AG10803 (cell line): ENCODE measurements at places on chromosomes 1 and 21.

DNA sequence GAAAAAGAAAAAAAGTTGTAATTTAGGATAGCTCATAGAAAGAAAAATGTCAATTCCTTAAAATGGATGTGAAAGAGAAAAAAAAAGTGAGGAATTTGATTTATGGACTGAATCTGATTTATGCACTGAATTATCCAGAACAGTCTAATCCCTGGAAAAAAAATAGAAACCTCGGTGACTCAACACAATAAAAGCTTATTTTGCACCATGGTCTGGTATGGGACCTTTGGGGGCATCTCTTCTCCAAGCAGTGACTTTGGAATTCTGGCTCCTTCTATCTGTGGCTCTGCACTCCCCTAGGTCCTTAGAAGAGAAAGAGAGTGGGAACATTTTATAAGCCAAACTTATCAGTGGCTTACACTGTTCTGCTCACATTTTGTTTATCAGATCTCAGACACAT is 471.7 kb upstream of the B3GALT2 start:
- no peak for DNase-seq

GRCh38 chr1:225578251-225578977 is 74.5 kb downstream of the ENAH start:
- DNase-seq = peak; percentile 13

- DNase-seq = peak; percentile 26
These were observed 29.6 kb downstream of the KCNN3 start for GRCh38 chr1:154840269-154841176.

GRCh38 chr1:197736685-197737084 is 38.6 kb downstream of the DENND1B start:
- DNase-seq = peak; percentile 93

DNA sequence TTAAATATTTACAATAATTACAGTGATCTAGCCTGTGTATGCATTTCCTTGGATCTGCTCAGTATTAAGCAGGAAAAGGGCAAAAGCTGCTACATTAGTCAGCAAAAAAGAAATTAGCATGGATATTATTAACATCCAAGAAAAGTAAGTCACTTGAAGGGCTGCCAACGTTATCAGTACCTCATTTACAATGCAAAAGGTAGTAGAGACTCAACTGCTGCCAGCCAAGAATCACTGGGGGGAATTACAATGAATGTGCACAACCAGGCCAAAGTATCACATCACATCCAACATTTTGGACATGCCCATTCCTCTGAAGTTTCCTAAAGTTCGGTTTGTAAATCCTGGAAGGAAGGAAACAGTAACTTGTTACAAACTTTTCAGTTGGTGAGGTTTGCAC is 1.9 kb downstream of the CNN3 start:
- no peak for DNase-seq

DNA sequence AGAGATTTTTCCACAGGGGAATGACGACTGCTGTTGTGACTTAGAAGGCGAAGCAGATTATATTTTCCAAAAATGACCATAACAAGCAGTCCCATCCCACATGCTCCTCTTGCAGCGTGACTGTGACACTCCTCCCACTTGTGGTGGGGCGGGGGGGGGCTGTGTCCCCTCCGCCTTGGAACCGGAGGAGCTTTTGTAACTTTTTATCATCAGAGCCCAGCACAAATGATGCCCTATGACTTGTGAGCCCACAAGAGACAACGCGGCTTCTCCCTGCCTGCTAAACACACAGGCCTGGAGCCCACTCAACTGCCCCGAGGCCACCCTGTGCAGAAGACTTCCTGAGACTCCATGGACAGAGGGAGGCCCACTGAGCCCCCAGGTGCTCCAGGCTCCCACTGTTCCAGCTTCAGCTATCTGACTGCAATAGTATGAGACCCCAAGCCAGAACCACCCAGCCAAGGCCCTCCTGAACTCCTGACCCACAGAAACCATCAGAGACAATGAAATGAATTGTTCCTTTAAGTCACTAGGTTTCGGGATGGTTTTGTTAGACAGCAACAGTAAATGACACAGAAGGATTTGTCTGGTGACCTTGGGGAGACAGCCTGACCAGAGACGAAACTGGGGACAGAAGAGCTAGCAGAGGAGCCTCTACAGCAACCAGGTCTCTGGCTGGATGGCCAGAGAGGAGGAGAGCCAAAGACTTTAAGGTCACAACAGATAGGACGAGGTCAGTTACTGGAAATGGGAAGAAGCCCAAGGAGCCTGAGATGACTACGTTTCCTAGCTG is 58.8 kb downstream of the CAPZB start:
- DNase-seq = no peak

DNA sequence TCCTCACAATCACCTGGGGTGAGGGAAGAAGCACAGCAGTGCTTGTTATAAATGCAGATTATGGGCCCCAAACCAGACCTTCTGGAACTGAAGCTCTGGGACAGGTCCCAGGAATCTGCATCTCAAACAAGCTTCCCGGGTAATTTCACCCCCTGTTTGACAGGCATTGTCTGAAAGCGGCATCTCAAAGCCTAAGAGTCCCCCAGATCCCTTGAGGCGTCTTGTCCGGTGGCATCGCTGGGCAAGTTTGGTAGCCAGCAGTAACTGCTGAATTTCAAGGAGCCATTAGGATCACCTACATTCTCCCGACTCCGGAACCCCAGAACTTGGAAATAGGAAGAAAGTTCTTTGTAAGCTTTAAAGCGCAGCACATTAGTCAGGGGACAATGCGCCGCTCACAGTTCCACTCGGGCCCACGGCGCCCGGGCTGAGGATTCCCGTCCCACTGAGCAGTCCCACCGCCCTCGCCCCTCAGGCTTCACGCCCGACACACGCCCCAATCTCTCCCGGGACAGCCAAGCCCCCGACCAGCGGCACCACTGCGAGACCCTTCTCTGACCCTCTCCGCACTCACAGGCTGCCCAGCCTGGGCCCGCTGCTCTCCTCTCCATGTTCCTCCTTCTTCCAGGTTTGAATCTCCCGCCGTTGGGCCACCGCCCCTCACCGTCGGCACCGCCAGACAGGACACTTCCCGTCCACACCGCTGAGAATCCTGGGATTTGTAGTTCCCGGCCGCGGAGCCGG is at the start of gene IQGAP3:
TSS of gene IQGAP3 (minus strand) at position 647 of the 744 bp plus-strand sequence. CDS start at position 611, 36 bp downstream.
- peak; percentile 76 for DNase-seq

DNA sequence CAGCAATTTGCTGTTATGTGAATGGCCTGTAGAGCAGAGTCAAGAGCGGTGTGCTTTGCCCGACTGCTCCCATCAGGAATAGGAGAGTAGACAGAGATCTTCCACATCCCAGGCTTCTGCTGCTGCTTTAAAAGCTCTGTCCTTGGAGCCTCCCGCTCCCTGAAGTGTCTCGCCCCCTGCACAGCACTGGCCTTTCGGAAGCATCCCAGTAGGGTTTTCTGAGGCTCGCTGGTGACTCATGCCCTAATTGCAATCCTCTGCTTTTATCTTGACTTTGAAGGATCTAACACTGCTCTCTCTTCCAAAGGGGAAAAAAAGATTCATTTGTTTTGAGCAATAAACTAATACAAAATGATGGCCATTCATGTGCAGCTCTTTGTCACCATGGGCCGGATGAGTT is 13.3 kb upstream of the CD101 start:
- peak; percentile 30 for DNase-seq

DNA sequence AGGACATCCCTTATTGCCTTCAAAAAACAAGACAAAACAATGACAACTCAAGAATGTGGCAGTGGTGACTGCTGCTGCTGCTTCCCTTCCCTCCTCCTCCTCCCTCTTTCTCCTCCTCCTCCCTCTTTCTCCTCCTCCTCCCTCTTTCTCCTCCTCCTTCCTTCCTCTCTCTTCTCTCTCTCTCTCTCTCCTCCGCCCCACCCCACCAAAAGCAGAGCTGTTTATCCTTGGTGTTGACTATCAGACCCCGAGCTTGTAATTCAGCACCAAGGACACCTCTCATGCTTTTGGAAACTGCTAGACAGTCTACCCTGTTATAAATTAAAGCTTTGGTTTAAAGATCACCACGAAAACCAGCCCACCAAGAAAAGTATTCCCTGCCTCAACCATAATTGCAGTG is 72.4 kb upstream of the IFNAR2 start:
- no peak for DNase-seq

- no peak for DNase-seq
These were observed 180.7 kb downstream of the ZC3H11B start for GRCh38 chr1:219432191-219432606.

- DNase-seq = no peak
These were observed 98.3 kb downstream of the BACH1 start for GRCh38 chr21:29396951-29397455.

DNA sequence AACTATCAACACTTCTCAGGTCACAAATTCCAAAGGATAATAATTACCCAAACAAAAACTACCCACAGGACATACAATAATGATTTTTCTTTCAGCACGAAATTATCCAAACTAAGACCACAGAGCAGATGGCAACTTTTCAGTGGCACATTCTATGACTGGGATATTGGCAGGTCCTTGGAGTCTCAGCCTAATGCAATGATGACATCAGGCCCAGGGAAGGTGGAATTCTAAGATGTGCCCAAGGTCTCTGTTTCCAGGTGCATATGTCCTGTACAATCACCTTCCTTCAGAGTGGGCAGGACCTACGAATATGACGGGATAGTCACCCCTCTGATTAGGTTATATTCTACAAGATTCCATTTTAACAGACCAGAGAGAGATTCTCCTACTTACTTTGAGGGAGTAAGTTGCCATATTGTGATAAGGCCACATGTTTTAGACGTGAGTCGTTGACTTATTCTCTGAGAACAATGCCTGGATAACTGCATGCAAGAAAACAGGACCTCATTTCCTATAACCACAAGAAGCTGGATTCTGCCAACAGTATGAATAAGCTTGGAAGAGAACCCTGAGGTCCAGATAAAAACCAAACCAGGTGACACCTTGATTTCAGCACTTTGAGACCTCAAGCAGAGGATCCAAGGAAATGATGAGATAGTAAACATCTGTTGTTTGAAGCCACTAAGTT is 69.9 kb downstream of the ZC3H11B start:
- DNase-seq = peak; percentile 27

GRCh38 chr1:25760871-25761270 is 39.1 kb upstream of the SELENON start:
- no peak for DNase-seq

- peak; percentile 4 for DNase-seq
These were observed 314.0 kb downstream of the LMO4 start for GRCh38 chr1:87642581-87643221.

DNA sequence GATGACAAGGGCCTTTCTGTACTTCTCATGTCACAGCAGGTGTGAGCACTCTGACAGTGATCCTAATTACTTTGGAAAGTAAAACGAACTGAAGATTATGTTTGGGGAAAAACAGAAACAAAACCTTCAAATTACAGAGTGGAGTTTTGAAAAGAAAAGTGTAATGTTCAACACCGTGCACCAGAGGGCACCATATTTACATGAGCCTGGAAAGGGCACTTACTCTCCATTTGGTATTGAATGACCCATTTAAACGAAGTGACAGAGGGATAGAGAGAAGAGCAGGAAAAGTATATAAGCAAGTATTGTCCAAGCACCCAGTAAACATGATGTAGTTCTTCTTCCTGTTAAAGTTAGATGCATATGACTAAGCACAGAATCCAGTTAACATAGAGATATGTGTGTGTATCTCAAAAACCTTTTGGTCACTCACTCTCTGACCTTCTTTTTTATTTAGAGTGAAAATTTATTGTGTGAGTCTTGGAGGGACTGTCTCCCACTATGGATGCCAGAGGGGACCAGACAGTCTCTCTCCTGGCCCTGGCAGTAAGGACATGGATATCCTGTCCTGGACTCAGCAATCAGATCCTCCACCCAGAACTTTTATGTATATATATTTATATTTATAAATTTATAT is 3.8 kb upstream of the RGSL1 start:
- DNase-seq = peak; percentile 55

DNA sequence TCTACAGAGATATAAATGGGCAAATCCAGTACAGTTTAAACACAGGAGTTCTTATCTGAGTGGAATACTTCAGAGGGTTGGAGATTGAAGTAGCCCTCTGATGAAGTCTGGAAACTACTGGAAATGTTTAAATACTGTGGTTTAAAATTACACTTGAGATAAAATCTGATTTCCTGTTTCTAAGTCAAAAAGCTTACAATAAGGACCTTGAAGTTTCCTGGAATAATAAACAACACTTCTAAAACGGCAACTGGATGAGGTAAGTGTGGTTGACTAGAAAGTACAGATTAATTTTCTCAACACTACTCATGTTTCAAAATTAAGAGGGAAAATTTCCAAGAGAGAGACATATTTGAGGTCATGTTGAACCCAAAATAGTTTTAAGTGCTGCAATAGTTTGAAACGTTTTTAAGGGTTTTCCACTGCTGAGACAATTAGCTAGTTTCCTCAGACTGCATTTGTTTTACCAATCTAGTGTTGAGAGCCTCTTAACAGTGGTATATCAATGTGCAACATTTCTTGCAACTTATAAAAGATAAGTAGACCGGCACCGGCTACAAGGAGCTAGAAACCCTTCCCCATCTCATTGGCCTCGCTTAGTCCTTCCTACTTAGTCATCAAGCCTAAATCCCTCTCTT is 27.4 kb downstream of the KCNA3 start:
- peak; percentile 46 for DNase-seq

GRCh38 chr1:33231166-33231565 is 25.1 kb upstream of the ZNF362 start:
- no peak for DNase-seq

DNA sequence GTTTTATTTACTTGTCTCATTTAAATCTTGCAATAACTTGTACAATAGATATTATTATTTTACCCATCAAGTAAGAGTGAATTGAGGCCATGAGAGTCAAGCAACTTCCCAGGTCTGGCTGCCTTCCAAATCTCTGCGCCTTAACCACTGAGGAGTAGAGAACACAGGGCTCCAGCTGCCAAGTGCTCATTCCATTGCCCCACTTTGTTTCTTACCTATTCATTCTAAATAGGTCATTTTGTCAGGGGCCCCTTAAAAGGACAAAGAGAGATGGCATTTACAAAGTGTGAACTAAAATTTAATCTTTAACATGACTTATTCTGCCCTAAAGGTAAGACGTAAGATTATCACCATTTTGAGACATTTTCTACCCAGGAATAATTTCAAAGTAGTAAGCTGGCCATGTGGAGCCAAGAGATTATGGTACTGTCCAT is 3.5 kb downstream of the PPP1R15B start:
- DNase-seq = peak; percentile 73

DNA sequence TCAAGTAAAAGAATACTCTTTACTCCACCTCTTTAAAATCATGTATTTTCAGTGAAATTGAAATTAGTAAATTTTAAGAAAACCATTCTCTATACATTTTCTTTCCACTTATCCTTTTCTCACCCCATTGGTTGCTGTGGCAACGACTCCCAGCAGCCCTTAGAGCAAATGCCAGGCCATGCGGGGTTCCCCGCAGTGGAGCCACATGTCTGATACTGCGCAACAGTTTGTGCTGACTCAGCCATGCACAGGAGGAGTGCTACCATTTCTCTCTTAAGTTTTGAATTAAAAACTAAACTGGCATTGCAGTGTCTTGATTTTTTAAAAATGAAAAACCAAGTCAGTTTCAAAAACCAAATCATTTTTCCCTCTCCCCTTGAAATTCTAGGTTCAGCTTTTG is 214.1 kb upstream of the L1TD1 start:
- DNase-seq = peak; percentile 12

GRCh38 chr1:36941316-36941978 is 92.9 kb downstream of the GRIK3 start:
- DNase-seq = no peak
